NCI-H82 (cell line): ENCODE measurements at places on chromosomes 3 and 15.

DNA sequence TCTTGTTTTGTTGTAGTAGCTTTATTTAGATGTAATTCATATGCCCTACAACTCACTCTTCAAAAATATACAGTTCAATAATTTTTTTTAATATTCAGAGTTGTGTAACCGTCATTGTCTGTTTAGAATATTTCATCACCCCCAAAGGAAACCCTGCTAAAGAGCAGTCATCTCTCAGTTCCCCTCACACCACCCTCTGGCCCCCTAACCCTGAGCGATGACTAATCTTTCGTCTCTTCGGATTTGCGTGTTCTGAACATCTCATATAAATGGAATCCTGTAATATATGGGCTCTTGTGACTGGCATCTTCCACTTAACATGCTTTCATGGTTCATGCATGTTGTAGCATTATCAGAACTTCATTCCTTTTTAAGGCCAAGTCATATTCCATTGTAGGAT is 183.8 kb downstream of the ATG7 start:
- no peak for DNase-seq

DNA sequence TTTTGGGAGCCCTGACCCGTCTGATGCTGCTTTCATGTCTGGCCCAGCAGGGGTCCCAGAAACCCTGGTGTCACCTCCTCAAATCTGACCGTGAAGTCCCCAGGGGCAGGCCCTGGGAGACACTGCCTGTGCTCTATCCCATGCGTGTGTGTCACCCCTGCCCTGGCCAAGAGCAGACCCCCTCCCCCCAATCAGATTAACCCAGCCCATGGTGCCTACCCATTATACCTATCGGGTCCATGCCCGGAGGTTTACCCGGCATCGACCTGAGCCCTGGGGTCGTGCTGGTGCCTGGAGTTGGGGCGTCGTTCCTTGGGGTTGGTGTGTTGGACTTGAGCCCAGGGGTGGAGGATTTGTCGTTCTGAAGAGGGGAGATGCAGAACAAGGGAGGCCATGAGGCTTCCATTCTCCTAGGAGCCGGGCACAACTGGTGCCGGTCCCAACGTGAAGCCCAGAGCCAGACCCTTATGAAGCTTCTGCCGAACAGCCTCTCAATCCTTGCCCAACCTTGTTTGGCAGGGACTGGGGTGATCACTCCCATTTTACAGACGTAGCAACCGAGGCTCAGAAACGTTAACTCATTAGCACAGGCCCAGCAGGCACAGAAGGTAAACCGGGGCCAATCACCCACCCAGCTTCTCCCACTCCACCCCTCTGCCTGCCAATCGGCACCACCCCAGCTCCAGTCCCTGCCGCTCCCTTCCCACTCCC is 39.6 kb downstream of the TLE3 start:
- no peak for DNase-seq

GRCh38 chr15:69725957-69726356 is 273.3 kb downstream of the RPLP1 start:
- no peak for DNase-seq

GRCh38 chr3:151733613-151734012 is at the start of gene AADACL2:
TSS of gene AADACL2 (plus strand) at chr3:151733927. CDS start at chr3:151734036, 109 bp downstream.
- no peak for DNase-seq

DNA sequence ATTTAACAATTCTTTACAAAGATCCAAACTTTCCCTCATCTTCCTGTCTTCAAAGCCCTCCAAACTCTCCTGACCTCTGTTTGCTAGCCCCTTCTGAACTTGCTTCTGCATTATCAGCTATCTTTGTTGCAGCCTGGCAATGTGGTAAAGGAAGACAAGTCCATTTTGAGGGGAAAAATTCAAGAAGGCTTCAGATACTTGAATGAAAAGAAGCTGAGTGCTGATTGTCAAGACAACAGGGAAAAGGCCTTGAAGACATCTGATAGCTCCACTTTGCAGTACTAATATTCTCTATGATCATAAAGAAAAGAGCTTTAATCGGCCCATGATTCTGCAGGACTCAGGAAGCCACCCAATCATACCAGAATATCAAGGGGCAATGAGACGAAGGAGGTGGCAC is 91.8 kb downstream of the LMLN start:
- DNase-seq, result no peak

GRCh38 chr15:83248151-83249029 is 36.1 kb downstream of the BNC1 start:
- peak; percentile 89 for DNase-seq

DNA sequence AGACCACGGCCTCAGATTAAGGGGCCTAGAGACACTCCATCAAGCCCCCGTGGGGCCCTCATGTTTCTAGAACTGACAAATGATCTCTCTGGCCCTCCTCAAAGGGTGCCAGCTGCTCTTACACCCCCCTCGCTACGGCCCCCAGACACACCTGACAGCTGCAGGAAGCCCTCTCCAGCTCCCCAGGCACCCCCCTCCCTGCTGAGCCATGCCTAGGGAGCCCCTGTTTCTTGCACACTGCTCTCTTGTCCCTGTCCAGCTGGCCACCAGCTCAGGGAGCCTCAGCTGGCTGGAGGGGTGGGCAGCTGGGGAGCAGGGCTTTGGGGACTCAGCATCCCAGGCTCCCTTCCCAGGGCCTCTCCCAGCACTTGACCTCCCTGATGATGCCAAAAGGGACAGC is 14.8 kb downstream of the TNK2 start:
- peak; percentile 63 for DNase-seq

DNA sequence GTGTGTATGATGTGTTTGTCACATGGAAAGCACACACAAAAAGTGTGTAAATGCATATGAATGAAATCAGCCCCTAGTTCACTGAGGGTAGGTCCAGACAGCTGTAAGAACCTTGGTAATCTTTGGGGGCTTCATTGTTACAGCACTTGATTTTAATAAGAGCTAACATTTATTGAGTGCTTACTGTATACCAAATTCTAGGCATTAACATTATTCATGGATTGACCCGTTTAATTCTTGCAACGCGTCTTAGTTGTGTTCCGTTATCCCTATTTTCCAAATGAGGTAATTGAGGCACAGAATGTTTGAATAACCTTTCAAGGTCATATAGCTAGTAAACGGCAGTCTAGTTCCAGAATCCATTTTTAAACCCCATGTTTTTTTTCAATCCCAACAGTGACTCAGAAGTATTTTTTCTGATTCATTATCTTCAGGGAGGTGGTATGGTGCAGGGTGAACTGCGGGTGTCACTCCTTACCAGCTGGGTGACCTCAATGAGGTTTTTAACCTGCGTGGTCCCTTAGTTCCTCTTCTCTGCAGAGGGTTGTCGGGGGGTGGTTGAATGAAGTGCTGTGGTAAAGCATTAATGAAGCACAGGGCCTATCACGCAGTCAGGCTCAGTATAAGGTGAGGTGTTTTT is 14.2 kb downstream of the RAB8B start:
- no peak for DNase-seq

- no peak for DNase-seq
These were observed 122.2 kb upstream of the SLC24A5 start for GRCh38 chr15:47998619-47999019.

DNA sequence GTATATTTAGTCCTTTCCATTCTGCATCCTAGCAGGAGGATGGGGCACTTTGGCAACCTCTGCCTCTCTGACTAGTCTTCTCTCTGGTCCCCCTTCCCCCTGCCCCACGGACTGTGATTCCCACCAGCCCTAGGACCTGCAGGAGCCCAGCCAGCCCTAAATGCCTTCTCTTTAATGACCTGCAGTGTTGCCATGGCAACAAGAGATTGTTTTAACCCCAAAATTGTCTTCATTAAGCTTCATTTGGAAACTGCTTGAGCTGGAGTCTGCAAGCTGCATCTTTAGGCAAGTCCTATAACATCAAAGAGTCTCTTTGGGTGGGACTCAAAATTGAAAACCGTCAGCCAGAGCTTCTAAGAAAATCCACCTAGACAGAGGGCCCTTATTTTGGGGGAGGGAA is 59.7 kb upstream of the ANKRD34C start:
- no peak for DNase-seq

GRCh38 chr3:27185231-27185989 is 183.8 kb downstream of the NEK10 start:
- no peak for DNase-seq

GRCh38 chr3:20240154-20240883 is 54.3 kb upstream of the SGO1 start:
- DNase-seq, result no peak

DNA sequence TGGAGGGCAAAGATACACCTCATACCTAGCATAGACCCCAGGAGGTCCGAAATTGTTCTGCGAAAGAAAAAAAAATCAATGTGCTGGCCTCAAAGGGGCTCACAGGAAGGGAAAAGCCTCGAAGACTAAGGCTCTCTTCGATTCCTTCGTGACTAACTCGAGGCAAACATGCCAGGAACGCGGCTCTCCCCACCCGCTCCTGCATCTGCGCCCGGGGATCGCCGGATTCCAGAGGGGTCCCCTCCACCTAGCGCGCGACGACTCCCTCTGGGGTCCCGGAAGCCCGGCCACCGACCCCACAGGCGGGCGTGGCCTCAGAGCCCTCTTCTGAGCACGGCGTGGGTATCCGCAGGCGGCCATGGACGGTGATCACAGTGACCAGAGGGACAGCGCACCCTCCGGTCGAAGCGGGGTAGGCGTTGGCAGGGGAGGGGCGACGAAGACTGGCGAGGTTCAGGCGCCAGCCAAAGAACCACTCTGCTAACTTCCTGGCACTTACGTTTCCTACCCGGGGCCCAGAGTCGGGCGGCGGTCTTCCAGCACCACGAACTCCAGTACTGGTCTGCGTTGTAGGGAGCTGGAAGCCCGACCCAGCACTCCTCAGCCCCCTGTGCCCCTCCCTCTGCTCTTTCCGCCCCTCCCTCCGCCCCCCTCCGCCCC is 515 bp upstream of the EIF3J start:
- no peak for DNase-seq

- no peak for DNase-seq
These were observed 109.5 kb downstream of the STAC start for GRCh38 chr3:36489679-36490425.

DNA sequence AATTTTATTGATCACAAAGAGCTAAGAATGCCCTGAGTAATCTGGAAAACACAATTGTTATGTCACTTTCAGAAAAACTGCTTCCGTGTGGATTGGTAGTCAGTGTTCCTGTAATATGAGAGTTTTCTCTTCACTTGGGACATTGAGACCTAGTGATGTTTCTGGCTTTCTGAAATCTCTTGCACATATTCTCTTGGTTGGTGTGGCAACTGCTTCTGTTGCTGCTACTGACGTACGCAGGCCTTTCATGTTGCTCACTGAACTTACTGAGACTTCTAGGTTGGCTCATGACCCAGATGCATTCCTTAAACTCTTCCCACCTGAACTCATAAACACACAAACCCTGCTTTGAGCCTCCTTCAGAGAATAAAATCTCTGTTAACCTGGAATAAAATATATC is 175.0 kb upstream of the PFN2 start:
- DNase-seq, result no peak

GRCh38 chr3:187039723-187040414 is 99.4 kb downstream of the RPL39L start:
- DNase-seq, result no peak

- no peak for DNase-seq
These were observed 33.5 kb downstream of the PLXNA1 start for GRCh38 chr3:127016461-127016860.

GRCh38 chr3:151011427-151011826 is 38.9 kb upstream of the CLRN1 start:
- DNase-seq, result peak; percentile 62

DNA sequence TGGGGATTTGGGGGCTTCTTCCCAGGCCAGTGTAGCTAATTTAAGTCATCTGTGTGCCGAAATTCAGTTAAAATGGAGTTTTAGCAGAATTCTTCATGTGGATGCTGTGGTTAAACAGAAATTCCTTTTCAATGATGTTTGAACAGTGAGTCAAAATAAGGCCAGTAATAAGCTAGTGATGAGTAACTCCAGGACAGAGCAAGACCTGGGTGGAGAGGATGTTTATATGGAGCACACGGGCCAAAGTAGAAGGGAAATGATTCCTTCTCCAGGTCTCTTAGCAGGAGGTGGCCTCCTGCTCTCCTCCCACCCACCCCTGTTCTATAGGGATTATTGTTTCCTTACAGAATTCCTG is 31.9 kb upstream of the UACA start:
- no peak for DNase-seq
